Trophoblast cell (in vitro differentiated cells and primary cell): ENCODE measurements at places on chromosomes 2 and 18.

DNA sequence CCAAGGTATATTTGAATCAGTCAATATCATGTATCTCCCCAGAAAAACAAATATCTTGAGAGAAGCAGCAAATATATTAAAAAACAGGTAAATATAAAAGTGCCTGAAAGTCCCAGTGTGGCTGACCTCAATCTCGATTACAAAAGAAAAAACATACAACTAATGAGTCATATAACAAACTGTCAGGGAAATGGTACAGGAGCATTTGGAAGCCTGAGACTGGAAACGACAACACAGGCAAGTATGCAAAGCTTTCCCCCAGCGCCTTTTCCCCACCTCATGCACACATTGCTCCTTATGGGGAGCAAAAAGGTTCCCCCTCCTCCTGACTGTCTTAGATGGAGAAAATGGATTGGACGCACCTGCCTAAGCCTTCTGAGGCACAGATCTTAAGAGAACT is 230.7 kb downstream of the TMX3 start:
- H3K4me1 ChIP-seq = no peaks in the 10 kb centered on the region
- no peak overlapping the region for H3K4me3 ChIP-seq
- H3K36me3 ChIP-seq = no peaks in the 10 kb centered on the region
- DNase-seq = peak; percentile 14
- H3K27me3 ChIP-seq = no peaks in the 10 kb centered on the region
- no peak overlapping the region for H3K27ac ChIP-seq

GRCh38 chr2:179428649-179429048 is 164.0 kb upstream of the SESTD1 start:
- no peaks in the 10 kb centered on the region for H3K27me3 ChIP-seq
- no peak overlapping the region for H3K27ac ChIP-seq
- H3K4me1 ChIP-seq = no peaks in the 10 kb centered on the region
- DNase-seq = no peak
- H3K36me3 ChIP-seq = no peaks in the 10 kb centered on the region

DNA sequence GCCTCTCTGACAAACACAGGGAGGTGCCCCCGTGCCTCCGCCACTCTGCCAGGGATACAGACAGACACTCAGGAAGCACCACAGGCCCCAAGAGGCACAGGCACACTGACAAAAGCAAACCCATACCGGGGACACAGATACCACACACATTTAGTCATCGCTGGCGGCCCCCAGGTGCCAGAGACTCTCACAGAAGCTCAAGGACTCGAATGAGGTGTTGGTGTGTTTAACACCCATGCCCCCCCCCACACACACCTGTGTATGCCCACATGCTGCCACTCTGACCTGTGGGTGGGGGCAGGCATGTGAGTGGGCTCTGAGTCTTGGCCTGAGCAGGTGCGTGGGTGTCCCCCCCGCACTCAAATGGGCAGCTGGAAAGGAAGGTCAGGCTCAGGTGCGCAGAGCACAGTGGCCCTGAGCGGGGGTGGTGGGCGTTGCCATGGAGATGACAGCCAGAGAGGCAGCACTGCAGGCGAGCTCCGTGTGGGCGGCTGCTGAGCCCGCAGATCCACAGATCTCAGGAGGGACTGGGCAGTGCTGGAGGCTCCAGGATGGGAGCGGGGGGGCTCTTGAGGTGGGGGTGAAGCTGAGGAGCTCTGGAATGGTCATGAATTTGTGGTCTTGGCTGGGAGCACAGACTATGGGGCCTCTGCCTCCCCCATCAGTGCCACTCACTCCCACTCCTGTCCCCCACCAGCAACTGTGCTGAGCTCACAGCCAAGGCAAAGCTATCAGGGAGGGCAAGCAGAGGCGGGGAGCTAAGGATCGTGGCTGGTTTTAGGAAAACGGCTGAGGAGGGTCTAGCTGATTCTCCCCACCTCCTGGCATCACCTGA is 73.9 kb upstream of the TAF1B start:
- H3K27ac ChIP-seq = no peak overlapping the region
- DNase-seq = no peak

GRCh38 chr18:64562651-64563050 is 413.8 kb upstream of the LINC00305 start:
- no peaks in the 10 kb centered on the region for H3K4me1 ChIP-seq
- no peak overlapping the region for H3K4me3 ChIP-seq
- H3K27me3 ChIP-seq = no peaks in the 10 kb centered on the region
- no peak overlapping the region for H3K27ac ChIP-seq
